ENCODE measurements at places on chromosomes 7 and 10.

DNA sequence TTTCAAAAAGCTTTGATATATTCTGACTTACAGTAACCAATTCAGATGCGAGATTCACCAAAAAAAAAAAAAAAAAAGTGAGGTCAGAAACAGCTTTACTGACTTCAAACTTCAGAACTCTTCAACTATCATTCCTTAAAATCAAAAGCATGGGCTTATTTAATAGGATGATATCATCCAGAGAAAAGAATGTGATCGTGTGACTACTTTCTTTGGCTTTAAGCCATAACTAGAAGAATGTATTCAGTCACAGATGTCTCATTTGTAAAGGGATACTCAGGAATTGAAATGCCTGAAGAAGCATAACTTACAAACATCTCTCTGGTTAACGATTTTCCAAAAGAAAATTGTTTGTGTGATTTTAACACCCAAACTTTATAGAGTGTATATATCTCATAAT lies 11.5 kb downstream of the TPK1 start:
- no peak for DNase-seq

DNA sequence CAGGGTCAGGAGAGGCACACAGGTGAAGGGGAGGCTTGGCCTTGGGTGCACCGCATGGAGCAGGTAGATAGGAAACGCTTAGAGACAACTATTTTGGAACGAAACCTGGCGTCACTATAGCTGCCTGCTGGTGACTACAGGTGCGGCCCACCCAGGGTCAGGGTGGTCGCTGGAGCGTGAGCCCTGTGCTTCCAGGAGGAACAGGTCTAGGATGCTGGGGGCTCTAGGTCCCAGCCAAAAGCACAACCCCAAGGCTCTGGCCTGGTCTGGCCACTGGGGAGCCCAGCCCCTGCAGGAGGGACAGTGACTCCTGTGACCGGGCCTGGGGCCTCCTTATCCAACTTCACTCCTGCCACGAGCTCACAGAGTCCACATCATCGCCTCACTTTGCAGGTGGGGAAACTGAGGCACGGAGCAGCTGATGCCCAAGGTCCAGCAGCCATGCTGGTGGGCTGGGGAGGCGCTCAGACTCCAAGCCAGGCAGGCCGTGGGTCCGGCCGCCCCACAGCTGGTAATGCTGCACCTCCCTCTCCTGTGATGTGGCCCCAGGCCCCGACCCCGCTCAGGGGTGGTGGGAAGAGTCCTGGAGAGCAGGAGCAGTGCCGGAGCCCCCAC lies 9.0 kb downstream of the LFNG start:
- peak; percentile 18 for DNase-seq

DNA sequence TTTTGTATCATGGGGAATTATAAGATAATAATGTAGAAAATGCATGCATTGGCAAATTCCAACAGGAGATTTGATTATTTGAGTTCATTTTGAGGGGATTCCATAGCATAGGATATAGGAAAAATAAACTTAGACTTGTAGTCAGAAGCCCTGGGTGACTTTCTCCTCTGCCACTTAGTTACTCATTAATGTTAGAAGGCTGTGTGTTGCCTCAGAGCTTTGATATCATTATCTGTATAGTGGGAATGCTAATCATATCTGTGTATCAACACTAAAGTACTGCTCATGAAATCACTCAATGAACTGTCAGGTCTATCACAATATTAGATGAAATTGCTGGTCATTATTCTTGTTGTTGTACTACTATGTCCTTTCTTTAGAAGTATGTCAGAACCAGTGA lies 23.0 kb upstream of the TEX47 start:
- DNase-seq = no peak

DNA sequence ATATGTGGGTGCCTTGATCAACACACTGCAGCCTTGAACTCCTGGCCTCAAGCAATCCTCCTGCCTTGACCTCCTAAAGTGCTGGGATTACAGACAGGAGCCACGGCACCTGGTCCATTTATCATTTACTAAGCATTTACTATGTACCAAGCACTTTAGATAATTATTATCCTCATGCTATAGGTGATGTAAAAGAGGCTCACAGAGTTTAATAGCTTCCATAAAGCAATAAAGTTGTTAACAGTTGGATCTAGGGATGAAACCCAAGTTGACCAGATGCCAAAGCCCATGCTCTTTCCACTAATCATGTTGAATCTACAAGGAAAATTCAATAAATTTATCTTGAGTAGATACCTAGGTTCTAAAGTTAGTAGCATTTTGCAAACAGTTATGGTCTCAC lies 5.0 kb downstream of the NAPEPLD start:
- DNase-seq = no peak

- no peak for DNase-seq
These were observed 15.4 kb downstream of the PTPRN2 start for GRCh38 chr7:158572000-158572828.

DNA sequence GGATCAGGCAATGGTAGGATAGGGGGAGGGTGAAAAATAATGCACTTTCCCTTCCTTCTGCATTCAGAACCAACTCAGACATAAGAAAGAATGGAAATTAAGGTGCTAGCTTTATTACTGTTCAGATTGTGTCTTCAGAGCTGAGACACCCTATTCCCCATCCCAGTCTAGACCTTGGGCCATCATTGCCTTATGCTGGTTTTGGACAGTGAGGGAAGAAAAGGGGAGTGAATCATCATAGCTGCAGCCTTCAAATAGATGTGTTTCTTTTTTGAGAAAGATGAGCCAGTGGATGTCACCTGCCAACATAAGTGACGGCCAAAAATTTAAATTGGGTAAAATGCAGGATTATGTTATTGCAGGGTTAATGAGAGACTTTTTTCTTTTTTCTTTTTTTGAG lies 27.0 kb upstream of the TOMM7 start:
- DNase-seq = no peak

DNA sequence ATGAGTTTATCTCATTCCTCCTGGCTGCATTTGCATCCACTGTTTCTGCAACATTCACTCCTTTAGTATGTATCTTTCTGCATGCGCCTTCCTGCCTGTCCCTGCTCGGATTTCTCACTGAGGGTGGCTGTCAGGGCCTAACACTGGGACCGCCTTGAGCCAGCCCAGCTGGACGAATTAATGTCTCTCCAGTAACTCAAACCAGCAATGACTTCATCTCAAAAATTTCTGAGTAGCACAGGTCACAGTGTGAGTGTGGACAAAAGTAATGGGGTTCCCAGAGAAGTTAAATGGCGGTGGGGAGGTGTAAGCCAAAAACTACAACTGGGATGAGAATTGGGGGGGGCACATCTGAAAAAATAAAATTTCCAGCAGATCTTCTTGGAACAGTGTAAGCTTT lies 444.0 kb upstream of the MGMT start:
- DNase-seq = no peak

- no peak for DNase-seq
These were observed 54.7 kb downstream of the ZNF467 start for GRCh38 chr7:149718730-149719049.

DNA sequence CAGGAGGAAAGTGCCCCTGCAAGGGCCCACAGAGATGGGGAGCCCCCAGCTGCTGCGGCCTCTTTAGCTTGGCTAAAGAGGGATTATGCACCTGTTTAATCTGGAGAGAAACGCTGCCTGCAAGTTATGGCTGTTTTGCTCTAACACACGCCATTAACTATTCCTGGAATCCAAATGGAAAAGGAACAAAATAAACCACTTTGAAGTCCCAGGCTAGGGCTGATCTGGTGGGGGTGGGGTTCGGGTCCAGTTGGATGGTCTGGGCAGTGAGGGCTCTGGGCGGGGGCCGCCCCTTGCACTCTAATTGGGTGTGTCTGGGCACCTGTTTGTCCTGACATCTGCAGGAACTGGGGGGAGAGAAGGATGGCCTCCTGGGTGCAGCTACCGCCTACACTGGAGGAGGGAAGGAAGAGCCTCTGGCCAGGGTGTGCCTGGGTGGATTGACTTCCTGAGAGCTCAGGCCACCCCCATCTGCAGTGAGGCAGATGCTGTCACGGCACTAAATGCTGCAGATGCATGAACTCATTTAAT lies 300.6 kb downstream of the ZEB1 start:
- no peak for DNase-seq

Data from GM06990 (cell line).